ENCODE measurements at places on chromosomes 2 and 18.

DNA sequence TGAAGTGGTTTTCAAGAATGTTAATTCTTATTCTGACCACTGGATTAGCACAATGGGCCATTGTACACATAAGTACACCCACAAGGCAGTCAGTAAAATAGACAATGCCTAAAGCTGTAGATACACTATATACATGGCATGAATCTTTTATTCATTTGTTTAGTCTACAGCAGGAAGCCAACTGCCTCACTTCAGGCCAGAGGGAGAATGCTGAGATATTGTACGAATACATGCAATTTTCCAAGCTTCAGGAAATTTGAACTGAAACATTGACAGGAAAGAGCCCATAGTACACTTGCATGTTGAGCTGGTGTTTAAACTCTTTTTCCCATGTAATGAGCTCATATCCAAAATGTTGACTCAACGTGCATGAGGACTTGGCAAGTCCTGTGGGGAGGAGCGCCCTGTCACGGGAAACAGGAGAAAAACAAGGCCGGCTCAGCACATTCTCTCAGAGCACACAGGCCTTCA lies 111.6 kb upstream of the CYP1B1 start:
- no peak for DNase-seq

GRCh38 chr2:189150033-189150432 lies 29.5 kb downstream of the COL5A2 start:
- no peak for DNase-seq

DNA sequence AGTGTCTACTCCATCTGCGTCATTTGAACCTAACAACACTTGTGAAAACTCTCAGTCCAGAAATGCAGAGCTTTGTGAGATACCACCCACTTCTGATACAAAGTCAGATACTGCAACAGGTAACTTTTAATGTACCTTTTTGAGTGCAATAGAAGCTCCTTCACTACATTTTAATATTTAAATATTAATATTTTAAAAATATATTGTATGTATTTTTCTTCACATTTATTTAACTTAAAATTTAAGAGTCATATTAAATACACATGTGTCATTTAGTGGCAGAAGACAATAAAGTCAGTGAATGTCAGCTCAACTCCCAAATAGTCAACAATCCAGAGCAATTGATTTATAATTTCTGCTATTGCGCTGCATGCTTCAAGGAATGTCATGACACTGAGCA lies 13.9 kb downstream of the UBXN4 start:
- DNase-seq: no peak

GRCh38 chr2:203532957-203533658 lies 2.0 kb downstream of the RAPH1 start:
- peak; percentile 40 for DNase-seq

- DNase-seq: peak; percentile 52
Observed at GRCh38 chr2:122643725-122644329, 888.4 kb downstream of the TSN start.

DNA sequence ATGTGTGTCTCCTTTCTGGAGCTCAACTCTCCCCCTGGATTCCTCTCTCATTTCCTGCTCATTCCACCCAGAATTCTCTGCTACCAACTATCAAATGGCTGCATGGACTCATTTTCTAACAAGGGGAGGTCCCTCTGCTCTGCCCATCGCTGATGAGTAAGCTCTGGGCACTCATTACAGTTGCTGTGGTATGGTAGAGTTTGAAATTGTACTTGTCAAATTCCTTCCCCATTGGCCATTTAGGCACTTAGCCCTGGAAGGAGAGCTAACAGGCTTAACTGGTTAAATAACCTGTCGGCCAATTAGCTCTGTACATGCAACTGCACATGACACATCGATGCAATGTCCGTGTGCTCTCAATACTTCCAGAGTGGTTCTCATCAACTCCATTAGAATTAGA lies 20.4 kb downstream of the COL6A3 start:
- DNase-seq: no peak

- no peak for DNase-seq
Observed at GRCh38 chr2:54945391-54946219, 104.6 kb downstream of the RTN4 start.

DNA sequence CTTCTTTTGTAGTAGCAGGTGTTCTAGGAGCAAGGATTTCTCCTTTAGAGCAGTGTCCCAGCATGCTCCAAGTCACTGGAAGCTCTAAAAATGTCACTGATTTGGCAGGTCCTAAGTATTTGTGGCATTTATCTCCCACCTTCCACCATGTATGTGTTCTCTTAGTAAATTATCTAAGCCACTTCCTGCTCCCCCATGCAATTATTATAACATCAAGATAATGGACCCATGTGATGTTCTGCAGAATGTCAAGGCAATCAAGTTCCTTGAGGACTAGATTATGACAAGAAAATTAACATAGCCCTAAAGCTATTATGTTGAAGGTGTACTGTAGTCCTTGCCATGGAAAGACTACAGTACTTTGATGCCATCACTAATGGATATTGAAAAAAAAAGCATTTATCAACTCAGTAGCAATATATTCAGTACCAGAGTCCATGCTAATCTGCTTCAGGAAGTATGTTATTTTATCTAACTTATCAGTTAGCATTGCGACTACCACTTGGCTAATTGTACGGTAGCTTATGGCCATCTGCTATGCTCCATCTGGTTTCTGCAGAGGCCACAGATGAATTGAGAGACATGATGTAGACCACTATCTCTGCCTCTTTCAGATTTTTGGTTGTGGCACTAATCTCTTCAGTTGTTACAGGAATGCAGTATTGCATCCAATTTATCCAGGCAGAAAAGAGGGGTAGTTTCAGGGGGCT lies 56.7 kb downstream of the GPR39 start:
- no peak for DNase-seq

DNA sequence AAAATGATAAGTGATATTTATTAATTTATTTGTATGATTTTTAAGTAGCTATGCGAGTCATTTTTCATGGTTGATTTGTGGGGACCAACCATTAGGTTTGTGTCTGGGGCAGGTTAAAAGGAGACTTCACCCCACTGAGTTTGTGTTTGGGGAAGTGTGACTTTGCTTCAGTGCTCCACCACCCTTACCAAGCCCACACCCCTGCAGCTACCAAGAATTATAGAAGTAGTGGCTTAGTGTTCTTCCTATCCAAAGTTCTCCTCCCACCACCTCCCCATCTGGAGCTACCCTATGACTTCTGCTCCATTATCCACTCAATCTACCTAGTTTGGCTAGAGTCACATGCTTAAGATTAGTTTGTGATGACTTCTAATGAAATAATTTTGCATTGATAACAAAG lies 182.1 kb upstream of the ZEB2 start:
- DNase-seq: no peak

- no peak for DNase-seq
Observed at GRCh38 chr2:102099536-102100298, 42.8 kb upstream of the IL1R1 start.

DNA sequence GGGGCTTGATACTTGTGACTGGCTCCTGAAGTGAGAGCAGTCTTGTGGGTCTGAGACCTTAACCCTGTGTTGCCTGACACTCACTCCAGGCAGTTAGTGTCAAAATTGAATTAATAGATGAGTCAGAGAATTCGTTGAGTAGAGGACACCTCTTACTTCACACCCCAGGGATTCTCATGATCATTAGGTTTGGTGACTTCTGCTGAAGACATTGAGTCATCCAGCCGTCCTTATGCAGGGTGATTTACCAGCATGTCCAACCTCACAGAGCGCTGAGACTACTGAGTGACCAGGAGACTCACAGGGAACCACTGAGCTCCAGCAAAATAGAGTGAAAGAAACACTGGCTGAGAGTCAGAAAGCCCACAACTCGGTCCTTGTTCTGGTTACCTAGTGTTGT lies 36.0 kb upstream of the EVA1A start:
- no peak for DNase-seq

DNA sequence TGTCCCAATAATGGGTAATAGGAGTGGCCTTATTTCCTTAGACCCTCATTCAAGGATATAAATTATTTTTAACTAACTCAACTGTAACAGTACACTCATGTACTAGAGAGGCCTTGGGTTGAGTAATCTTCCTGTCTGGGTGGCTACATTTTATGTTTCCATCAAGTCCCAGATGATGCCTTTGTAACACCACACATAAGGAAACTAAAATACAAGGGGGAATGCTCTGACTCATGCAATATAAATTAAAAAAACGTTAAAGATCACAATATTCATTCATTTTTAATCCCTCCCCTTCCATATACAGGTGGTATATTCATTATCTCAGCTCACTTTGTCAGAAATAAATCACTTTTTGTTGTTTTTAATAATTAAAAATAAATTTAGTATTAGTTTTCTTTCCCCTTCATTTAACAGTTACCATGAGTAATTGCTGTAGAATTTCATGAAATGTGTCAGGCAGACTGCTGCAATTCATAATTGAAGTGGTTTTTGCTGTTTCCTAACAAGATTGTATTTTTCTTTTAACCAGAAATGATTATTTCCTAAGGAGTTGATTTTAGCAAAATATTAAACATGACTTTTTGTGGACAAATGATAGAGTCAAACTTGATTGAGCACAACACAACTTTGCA lies 1403.6 kb downstream of the SUCLG1 start:
- no peak for DNase-seq

- no peak for DNase-seq
Observed at GRCh38 chr2:47777277-47777937, 5.5 kb upstream of the MSH6 start.

DNA sequence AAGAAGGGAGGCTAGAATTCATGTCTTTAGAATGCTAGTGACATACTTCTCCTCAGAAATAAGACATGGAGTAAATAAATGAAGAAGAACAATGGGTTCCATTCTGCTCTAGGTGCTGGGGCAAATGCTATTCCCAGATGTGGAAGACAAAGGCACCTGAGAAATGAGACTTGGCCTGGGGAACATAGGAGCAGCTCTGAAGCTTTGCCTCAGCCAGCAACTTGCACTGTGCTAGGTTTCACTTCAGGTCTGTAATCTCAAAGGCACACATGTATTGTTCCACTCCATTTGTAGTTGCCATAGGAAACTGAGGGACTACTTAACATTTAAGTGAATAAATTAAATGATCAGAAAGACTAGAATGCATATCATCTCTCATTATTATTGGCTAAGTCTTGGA lies 538.9 kb upstream of the REG3G start:
- peak; percentile 5 for DNase-seq

DNA sequence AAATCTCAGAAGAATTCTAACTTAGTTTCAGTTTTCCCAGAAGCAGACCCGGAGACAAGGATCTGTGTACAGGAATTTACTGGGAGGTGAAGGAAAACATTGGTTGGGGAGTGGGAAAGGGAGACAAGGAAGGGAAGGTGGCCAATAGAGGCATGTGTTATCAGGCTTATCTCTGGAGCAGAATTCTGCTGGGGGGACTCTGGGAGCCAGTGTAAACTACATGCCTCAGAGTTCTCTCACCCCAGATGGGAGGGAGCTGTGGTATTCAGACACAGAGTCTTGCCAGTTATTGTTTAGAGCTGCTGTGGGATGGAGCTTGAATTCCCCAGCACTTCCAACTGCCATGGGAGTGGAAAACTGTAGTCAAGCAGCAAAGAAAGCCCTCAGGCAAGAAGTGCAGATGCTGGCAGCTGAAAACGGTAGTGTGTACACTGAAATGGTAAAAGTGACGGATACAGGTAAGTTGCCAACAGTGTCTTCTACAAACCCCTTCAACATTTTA lies 19.0 kb downstream of the DNPEP start:
- no peak for DNase-seq

GRCh38 chr2:143128681-143129580 lies at the start of gene ARHGAP15:
TSS of gene ARHGAP15 (plus strand) at chr2:143129419.
- no peak for DNase-seq

- no peak for DNase-seq
Observed at GRCh38 chr18:37617623-37618022, 52.0 kb upstream of the CELF4 start.

GRCh38 chr2:171566057-171566456 lies 43.8 kb downstream of the CYBRD1 start:
- DNase-seq: no peak

GRCh38 chr2:201057715-201058248 lies 13.7 kb downstream of the HYCC2 start:
- DNase-seq: no peak

- DNase-seq: peak; percentile 49
Observed at GRCh38 chr18:12886498-12887126, 2.6 kb upstream of the PTPN2 start.

GRCh38 chr18:11494107-11494506 lies 115.3 kb upstream of the SLC35G4 start:
- DNase-seq: no peak

DNA sequence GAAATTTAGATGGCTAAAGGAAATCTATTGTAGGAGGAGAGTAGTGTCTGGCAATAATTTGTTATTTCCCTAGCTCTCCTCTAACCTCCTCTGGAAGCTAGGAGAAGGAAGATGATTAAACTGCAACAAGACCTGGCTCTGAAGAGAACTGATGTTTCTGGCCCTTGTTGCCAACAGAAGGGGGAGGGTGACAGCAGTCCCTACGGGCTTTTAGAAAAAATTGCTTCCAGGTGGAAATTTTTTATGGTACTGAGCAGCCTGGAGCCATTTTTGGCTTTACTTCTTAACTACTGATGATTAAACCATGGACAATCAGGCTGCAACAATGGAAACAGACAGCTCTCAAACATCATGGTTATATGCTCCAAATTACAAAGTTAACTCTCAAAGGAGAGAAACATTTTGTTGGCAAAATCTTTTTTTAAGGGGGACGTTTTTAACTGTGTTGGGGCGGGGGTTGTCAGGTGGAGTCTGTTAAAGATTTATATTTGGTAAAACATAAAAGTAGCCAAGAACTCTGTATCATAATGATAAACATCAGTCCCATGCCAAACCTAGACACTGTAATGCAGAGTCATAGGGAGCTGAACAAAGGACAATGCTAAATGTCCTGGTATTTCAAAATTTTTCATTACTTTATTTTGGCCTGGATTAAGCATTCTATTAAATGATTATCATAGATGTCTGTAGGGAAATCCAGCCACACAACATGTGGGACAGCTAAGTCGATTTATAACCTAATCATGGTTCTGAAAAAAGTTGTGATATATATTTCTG lies 70.0 kb downstream of the EXOC6B start:
- peak; percentile 67 for DNase-seq

- peak; percentile 3 for DNase-seq
Observed at GRCh38 chr2:37489041-37489456, 144.6 kb downstream of the QPCT start.

- DNase-seq: no peak
Observed at GRCh38 chr2:106941372-106941993, 55.5 kb upstream of the ST6GAL2 start.

- DNase-seq: no peak
Observed at GRCh38 chr2:24871852-24872333, 48.1 kb downstream of the ADCY3 start.

Measured in A673 (cell line).